ENCODE measurements at places on chromosomes 2 and 18. TPM values are rescaled to one million over a fixed set of nuclear protein-coding genes. Genes with fewer than 3 reads are reported as not detected.

Gene RIT2
- polyA plus RNA-seq: 1.9 TPM

Gene NPPC
- 0.87 TPM for polyA plus RNA-seq

Gene LRRC30
- not detected for polyA plus RNA-seq

Gene CACNB4
- polyA plus RNA-seq: 1.8 TPM

Gene ANKRD29
- polyA plus RNA-seq: 6.1 TPM

Gene TEX44
- polyA plus RNA-seq: not detected

Gene PLA2R1
- polyA plus RNA-seq: 18.4 TPM

Gene VWA3B
- 0.09 TPM for polyA plus RNA-seq

Gene KCNIP3
- polyA plus RNA-seq: 2.1 TPM

Gene UCN
- polyA plus RNA-seq: 3.4 TPM

Gene C2orf81
- polyA plus RNA-seq: 2.0 TPM

GRCh38 chr2:65368468-65368867 is 63.9 kb downstream of the SPRED2 start:
- no peak for DNase-seq

GRCh38 chr2:137800386-137800785 is 163.9 kb upstream of the HNMT start:
- no peak for DNase-seq

- no peak for DNase-seq
Measured at GRCh38 chr2:194090251-194090905, 1566.6 kb upstream of the SLC39A10 start.

DNA sequence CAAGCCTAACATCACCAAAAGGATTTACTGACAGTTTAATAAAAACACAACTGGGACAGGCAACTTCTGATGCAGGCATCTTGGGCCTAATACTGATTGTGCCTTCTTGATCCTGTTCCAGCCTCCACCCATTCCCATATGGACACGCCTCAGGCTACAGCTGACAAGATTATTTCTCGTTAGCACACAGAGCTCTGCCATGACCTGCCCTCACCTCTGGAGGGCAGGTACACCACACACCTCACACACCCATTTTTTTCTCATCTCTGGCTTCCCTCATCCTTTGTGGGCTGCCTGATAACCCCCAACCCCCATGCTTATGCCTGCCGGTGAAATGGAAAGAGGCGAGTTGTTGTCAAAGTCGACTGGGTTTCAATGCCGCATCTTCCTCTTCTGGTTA is 147.0 kb downstream of the ANTXR1 start:
- DNase-seq: no peak

DNA sequence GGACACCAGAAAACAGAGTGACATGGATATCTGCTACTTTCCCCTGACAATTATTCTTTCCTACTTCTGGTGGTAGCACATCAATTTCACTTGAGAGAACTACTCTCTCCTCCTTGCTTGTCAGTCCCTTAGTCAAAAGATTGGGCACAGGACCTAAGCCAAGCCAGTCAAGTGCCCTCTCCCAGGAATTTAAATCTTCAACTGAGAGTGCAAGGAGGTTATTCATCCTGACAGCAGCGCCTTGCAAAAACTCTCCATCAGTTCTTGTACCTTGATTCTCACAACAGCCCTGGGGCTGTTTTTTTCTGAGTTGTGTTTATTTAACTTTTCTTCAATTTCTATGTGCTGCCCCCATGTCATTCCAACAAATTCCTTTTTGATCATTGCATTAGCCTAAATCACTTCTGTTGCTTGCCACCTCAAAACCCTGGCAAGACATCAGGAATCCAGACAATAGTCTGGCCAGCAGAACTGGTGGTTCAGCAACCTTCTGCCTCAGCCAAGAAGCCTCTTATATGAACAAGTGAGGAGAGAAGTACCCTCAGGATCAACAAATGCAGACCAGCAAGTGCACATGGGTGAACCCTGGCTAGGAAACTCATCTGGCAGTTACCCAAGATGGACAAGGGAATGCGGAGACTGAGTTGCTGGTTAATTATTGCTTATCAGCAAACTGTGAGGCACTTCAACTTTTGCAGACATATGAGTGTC is 19.4 kb downstream of the COL4A3 start:
- no peak for DNase-seq

GRCh38 chr2:17373741-17374140 is 144.5 kb downstream of the RAD51AP2 start:
- no peak for DNase-seq

DNA sequence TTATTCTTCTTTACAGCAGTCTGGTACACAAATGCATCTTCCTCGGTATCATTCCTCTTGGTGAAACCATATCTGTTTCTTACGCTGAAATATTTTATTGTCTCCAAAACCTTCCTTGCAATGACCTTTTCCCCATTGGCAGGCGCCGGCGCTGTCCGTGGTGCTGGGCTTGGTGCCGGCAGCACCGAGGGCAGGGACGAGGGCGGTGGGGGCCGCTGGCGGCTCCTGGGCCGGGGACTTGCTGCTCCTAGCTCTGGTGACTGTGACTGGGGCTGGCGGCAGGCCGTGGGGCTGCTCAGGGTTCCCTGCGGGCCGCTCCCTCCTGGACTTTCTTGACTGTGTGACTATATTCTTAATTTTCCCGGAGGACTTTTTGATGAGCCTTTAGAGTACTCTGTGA is 72.5 kb downstream of the GPR39 start:
- peak; percentile 29 for DNase-seq

GRCh38 chr2:112061840-112062239 is 6.8 kb downstream of the TMEM87B start:
- DNase-seq: no peak

DNA sequence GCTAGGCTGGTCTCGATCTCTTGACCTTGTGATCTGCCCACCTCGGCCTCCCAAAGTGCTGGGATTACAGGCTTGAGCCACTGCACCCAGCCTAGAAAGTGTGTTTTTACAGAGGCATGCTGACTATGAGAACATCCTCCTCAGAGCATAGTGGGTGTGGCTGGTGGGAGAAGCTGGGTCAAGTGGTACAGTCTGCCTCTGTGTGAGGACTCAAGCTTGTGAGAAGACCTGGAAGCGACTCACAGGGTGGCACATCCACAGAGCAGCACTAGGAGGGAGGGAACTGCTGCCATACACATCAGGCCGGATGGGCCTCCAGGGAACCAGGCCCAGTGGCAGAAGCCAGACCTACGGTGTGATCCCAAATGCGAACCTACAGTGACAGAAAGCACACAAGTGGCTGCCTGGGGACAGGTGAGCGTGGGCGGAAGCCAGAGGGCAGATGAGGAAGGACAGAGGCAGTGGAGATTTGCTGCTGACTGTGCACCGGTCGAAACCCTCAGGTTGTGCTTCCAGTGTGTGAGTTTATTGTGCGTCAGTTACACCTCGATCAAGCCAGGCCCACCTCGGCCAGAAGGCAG is 8.9 kb downstream of the ARHGEF4 start:
- DNase-seq: no peak

DNA sequence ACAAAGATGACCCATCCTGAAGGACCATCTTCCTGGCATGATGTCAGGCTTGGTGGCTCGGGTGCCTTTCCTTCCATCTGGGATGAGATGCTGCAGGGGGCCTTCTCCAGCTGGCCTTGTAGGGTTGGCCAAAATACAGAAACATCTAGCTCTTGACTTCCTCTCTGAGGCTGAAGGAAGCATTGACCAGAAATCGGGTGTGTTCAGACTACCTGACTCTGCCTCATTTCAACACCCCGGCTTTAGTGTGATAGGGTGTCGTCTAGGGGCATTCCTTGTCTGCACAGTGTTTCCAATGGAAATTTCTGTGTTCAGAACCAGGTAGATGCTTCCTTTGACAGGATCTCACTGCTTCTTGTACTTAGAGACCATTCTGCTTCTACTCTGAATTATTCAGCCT is 115.7 kb upstream of the SPRED2 start:
- no peak for DNase-seq

DNA sequence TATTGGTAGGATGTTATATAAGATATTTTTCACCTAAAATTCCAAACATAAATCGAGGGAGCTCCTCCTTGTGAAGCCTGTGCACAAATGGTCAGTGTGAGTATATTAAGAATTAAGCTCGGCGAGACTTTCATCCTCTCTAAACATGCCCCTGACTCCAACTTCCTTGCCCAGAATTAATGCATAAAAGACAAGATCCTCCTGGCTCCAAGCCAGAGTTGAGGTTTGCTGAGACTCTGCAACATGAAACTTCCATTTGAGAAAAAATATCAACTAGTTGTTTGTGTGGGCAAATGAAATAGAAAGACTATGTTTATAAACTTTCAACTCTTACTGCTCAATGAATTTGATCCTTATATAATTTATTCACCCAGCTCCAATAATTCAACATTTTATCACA is 68.1 kb downstream of the CCDC178 start:
- DNase-seq: no peak

DNA sequence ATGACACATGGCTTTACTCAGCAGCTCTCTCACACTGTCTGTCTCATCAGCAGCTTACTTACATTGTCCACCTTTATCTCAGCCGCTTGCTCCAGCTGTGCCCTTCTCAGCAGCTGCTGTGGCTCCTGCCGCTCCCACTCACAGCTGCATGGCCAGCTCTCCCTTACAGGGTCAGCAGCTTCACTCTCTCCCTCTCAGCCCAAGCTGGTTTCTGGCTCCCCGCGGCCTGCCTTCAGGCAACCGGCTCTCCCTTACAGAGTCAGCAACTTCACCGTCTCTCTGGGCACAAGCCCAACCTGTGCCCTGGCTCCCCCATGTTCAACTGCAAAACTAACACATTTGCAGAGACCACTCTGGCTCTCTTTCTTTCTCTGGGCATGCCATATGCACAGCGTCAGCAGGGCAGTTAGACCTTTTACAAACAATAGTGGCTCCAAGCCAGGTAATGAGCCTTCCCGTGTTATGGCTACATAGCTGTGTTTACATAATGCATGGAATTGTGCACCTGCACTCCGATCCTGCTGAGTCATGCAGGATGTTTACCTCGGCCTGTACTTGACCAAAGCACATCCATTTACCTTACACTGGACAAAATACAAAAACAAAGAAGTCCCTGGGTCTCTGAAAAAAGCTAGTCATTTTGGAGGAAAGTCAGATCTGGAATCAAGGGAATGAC is 167.3 kb downstream of the DOK6 start:
- no peak for DNase-seq

- DNase-seq: peak; percentile 50
Measured at GRCh38 chr2:69796174-69796573, 33.3 kb upstream of the GMCL1 start.

GRCh38 chr18:693466-694187 is 18.8 kb downstream of the ENOSF1 start:
- no peak for DNase-seq

GRCh38 chr18:75253043-75253442 is 42.4 kb downstream of the TSHZ1 start:
- no peak for DNase-seq

DNA sequence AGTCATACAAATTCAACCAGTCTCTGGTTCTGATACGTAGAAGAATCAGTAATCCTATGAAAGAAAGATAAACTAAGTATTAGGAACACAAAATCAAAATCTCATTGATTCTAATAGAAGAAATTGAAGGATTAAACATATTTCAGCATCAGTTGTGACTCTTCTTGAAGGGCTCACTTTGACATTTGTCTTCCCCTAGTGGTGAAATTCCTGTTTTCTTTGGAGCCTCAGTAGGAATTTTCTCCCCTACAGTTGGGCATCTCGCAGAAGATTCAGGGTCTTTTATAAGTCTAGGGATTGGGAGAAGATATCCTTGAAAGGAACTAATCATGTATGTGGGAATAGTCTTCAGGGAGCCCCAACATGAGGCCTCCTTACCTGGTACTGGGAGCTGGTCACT is 2.8 kb upstream of the CRYGB start:
- no peak for DNase-seq

GRCh38 chr18:36792634-36793283 is 36.0 kb downstream of the TPGS2 start:
- no peak for DNase-seq

- DNase-seq: no peak
Measured at GRCh38 chr18:36893227-36893626, 64.3 kb downstream of the KIAA1328 start.

GRCh38 chr18:78241535-78242253 is 737.9 kb upstream of the SALL3 start:
- no peak for DNase-seq

- DNase-seq: no peak
Measured at GRCh38 chr18:55830544-55830943, 242.6 kb upstream of the TCF4 start.

DNA sequence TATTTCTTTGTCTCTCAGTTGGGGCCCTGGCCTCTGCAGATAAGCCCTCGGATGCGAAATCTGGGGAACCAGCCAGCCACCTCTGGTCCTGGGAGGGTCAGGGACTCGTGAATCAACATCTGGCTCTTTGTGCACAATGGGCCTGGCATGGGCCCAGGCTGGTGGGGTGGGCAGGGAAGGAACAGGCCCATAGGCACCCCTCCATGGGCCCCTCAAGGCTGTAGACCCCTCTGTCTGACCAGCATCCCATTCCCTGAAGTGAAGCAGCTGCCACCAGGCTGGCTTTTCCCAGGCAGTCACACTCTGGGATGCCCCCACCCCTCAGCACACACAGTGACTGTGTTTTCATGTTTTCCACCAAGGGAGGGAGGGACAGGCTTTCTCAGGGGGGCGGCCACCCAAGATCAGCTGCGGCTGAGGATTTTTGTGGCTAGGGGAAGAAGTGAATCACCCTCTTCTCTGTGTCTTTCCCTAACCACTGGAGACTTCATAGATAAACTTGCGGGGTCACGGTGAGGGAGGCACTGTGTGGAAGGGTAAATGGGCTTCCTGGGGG is 166.0 kb downstream of the AGAP1 start:
- no peak for DNase-seq

GRCh38 chr2:27184115-27184514 is 27.7 kb upstream of the ATRAID start:
- DNase-seq: no peak

DNA sequence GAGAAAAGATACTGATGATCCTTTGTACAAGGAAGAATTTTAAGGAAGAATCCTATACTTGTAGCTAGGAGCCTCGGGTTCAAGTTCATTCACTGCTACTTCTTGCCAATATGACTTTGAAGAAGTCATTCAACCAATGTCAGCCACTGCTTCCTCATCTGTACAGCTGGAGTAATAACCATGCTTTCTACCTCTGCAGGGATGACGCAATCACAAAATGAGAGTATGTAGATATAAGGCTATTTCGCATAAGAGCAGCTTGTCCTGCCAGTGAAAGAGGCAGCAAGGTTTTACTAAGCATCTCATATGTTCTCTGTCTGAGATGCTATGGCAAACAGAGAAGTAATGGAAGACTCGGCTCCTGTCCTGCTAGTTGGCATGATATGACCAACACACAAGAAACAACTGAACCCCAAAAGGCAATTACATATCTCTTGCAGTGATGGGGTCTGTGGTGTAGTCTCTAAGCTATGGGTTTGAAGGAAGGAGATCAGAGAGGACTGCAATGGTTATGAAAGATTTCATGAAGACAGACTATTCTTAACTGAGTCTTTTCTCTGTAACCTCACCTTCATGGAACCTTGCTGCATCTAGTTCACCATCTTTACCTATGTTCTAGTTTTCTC is 9.2 kb downstream of the AAK1 start:
- no peak for DNase-seq

GRCh38 chr18:44197832-44198611 is 482.7 kb upstream of the SETBP1 start:
- peak; percentile 76 for DNase-seq

GRCh38 chr18:71942433-71942832 is 601.7 kb downstream of the CBLN2 start:
- DNase-seq: no peak

GRCh38 chr2:73255007-73255644 is 21.0 kb downstream of the CCT7 start:
- DNase-seq: no peak

Measured in large intestine (tissue), 12 donors.